Tibial nerve (tissue), 4 donors: ENCODE measurements at places on chromosomes 7 and 10. TPM values are rescaled to one million over a fixed set of nuclear protein-coding genes. Genes with fewer than 3 reads are reported as not detected.
A peak's percentile ranks its signal among the peaks of the same experiment; 100 is the strongest.

- H3K27me3 ChIP-seq, result no peaks in the 10 kb centered on the region
- peaks cover 13% of the 10 kb centered on the region for H3K4me1 ChIP-seq
- DNase-seq, result no peak
- H3K4me3 ChIP-seq, result no peak overlapping the region
- H3K27ac ChIP-seq, result no peak overlapping the region
Observed at GRCh38 chr7:7563813-7564212, 2.9 kb upstream of the MIOS start.

DNA sequence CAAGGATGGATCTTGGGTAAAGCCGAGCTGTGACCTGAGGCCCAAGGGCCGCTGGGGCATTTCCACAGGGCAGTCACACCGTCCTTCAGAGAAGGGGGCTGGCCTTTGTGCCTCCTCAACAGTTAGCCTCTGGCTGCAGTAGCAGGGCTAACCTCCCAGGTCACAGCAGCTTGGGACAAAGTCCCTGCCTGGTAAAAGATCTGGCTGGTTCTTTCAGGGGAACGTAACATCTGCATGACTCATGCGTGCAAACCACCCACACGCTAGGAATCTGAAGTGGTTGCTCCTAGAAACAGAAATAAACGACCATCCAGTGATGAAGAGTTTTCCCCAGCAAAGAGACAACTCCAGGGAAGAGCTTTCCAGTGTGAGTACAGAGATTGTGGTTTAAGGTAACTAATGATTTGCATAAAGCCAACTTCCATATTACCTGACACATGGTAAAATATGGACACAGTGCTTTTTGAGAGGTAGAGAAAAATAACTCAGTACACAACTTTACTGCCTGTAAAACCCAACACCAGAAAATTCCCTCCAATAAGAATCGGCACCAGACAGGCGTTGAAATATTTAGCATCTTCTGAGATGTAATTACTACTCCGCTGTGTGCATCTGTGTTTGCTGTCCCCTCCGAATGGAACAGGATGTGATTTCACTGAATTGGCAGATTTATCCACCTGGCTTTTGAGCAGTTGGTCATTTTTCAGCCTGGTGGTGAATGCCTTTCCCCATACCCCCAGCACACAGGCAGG, 84.9 kb upstream of the ADRB1 start:
- no peaks in the 10 kb centered on the region for H3K36me3 ChIP-seq
- DNase-seq, result peak; percentile 41
- no peak overlapping the region for H3K27ac ChIP-seq
- H3K27me3 ChIP-seq, result no peaks in the 10 kb centered on the region

- H3K27me3 ChIP-seq, result no peaks in the 10 kb centered on the region
- no peaks in the 10 kb centered on the region for H3K36me3 ChIP-seq
- H3K27ac ChIP-seq, result no peak overlapping the region
- H3K4me1 ChIP-seq, result no peaks in the 10 kb centered on the region
- H3K4me3 ChIP-seq, result no peak overlapping the region
Observed at GRCh38 chr7:26420422-26421019, 128.9 kb downstream of the SNX10 start.

HPS1 gene
- total RNA-seq, result 79.2 TPM

DNA sequence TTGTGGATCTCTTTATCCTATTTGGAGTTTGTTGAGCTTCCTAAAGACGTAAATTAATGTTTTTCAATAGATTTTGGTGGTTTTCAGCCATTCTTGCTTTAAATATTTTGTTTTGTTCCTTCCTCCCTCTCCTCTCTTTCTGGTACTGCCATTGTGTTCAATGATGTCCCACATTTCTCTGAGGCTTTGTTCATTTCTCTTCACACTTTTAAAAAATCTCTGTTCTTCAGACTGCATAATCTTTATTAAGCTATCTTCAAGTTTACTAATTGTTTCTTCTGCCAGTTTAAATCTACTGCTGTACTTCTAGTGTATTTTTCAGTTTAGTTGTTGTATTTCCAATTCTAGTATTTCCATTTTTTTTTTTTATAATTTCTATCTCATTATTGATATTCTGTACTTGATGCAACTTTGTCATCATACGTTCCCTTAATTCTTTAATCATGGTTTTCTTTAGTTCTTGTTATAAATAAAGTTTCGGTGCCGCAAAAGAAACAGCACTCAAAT, 45.6 kb upstream of the FZD9 start:
- H3K27ac ChIP-seq, result no peak overlapping the region
- H3K27me3 ChIP-seq, result no peaks in the 10 kb centered on the region
- no peaks in the 10 kb centered on the region for H3K4me1 ChIP-seq
- H3K36me3 ChIP-seq, result no peaks in the 10 kb centered on the region
- H3K4me3 ChIP-seq, result no peak overlapping the region

DNA sequence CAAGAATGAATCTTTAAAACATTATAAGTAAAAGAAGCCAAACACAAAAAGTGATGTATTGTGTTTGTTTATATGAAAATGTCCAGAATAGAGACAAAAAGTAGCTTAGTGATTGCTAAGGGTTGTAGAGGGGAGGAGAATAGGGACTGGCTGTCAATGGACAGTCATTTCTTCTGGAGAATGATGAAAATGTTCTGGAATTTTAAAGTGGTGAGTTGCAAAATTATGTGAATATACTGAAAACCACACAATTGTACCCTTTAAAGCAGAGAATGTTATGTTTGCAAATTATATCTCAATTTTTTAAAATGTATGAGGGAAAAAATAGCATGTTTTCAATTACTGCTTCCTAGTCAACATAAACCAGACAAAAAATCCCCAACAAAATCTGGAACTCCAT, 174.2 kb downstream of the KMT2E start:
- no peak for DNase-seq
- H3K4me3 ChIP-seq, result no peak overlapping the region
- no peaks in the 10 kb centered on the region for H3K36me3 ChIP-seq

GRCh38 chr10:2137549-2138174, 400.3 kb upstream of the ADARB2 start:
- no peak for DNase-seq
- no peak overlapping the region for H3K4me3 ChIP-seq
- H3K36me3 ChIP-seq, result no peaks in the 10 kb centered on the region
- no peak overlapping the region for H3K27ac ChIP-seq

- no peaks in the 10 kb centered on the region for H3K4me1 ChIP-seq
- H3K27me3 ChIP-seq, result no peaks in the 10 kb centered on the region
- H3K4me3 ChIP-seq, result no peak overlapping the region
- no peak for DNase-seq
Observed at GRCh38 chr10:57689596-57690297, 577.9 kb downstream of the IPMK start.
